ENCODE measurements at places on chromosomes 13 and 19.
A peak's percentile ranks its signal among the peaks of the same experiment; 100 is the strongest.

DNA sequence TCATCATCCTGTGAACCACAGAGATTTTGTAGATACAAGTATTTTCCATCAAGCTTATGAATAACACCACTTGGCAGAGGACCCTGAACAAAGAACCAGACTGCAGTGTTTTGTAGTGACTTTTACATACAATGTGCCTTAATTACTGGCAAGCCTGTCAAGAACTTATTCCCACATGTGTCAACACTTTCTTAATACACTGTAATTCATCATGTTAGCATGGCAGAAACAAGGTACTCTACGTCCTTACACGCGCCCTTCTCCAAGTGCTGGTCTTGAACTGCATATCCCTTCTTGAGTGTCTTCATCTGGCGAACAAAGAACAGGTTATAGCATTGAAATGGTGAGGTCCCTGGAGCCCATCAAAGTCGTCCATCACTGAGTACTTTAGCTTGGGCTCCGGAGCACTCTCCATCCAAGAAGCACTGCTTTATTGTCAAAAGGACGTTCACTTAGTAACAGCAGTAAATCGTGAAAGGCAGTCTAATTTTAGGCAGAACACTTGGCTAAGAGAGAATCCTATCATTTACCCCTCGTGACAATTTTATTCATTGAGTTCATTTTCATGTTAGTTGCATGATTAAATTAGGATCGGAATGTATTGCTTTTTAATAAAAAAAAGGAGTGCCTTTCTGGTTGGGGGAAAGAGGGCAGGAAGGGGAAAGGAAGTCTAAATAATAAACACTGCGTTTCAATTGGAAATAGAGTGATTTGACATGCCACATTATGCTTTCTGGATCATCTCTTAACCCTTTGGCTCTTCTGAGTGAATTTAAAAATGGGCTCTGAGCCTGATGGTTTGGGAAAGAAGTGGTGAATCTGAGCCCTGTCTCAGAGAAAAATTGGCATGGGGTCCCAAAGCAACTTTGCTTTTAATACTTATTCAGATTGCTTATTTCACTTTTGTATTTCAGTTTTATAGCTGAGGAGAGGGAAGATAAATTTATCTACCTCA is 376.1 kb downstream of the DLEU7 start:
- peak; percentile 72 for DNase-seq

GRCh38 chr13:40207001-40207478 is 459.4 kb downstream of the FOXO1 start:
- DNase-seq: no peak

DNA sequence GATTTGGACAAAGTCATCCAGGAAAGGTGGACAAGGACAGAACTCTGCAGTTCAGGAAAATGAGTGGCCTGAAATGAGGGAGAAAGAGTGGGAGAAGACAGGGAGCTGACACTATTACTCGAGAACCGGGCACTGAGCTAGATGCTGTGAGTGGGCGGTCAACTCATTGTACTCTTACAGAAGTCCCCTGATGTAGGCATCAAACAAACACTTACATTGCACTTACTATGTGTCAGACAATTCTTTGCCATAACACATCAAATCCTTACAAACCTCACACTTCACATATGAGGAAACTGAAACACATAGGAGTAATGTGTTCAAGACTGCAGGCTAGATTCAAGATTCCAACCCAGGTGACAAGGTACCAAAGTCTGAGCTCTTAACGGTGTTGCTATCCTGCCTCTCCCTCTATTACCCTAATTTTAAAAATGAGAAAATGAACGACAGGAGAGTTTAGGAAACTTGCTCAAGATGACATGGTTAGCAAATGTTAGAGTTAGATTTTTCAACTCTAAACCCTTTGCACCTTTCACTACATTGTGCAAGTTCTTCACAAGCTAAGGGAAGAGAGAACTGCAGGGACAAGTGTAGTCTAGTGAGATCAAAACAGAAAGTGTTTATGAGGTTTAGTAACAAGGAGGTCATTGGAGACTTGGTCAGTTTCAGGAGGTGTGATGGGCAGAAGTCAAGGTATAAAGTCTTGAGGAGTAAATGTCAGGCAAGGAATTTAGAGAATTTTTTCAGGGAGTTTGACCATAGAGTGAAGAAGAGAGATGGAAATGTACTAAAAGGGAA is 4.9 kb upstream of the MEDAG start:
- DNase-seq: no peak

- no peak for DNase-seq
Observed at GRCh38 chr13:41006978-41007743, 12.0 kb downstream of the ELF1 start.

DNA sequence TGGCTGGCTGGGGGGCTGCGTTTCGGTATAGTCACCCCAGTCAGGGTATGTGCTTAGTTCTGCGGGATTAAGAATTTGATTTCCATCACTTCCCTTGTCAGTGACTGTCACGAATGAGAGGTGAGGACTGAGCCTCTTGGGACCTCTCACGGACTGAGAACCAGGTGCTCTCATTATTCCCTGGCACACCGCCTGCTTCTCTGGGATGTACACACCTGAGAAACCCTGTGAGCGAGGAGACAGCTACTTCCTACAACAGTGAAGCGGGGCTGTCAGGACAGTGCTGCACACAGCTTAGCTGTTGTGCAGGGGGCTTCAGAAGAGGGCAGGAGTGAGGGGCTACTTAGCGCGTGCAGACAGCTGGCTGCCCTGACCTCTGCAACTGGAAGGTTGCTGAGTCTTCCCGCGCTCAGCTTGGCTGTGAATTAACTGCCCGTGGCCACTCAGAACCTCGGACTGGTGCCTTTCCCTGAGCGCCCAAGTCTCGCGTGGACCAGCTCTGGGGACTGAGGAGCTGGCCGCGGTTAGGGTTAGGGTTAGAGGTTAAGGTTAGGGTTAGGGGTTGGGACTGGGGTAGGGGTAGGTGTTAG is 65.3 kb upstream of the MCF2L start:
- no peak for DNase-seq

GRCh38 chr13:74134777-74135325 is 647 bp upstream of the KLF12 start:
- DNase-seq: no peak

GRCh38 chr13:28574617-28575142 is 79.8 kb upstream of the FLT1 start:
- no peak for DNase-seq

DNA sequence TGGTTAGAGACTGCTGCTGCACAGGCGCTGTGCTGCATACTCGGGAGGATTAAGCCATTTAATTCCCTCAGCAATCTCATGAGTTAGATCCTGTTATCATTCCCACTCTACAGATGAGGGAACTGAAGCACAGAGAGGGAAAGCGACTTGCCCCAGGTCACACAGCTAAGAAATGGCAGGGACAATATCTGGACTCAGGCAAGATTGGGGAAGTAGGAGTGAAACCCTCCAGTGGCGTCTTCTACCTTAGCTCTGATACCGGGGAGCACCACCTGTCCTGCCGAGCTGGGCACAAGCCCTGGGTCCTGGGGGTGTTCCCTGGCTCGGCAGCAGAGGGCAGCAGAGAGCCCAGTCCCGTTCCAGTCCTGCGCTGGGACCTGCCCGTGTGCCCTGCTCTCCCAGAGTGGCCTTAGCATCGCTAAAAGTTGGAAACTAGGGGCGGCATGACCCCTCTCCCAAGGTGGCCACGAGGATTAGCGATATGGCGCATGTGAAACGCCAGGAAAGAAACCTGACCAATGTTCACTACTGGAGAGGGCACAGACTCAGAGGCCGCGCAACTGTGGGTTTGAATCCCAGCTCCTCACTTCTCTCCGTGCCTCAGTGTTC is 20.5 kb downstream of the CYTH2 start:
- peak; percentile 67 for DNase-seq

DNA sequence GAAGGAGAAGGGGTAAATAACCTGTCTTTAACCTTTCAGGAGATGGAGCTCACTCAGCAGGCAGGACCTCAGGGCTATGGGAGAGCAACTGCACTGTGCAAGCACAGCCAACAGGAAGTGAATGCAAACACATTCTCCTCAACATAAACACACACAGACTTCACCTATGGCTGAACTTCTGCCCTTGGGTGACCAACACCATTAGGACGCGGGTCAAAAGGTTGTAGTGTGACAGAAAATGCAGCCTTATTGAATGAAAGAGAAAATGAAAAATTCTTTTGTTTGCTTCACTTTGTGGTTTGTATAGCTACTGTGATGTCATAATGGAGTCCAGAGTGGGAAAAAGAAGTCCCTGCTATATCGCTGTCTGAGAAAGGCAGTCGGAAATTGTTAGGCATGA is 323.0 kb downstream of the NDFIP2 start:
- no peak for DNase-seq

Data from right hindlimb (tissue), 1 donor.